ENCODE measurements at places on chromosomes 4 and X.

GRCh38 chr4:138894709-138895108 lies 120.9 kb upstream of the NOCT start:
- peak; percentile 92 for DNase-seq

GRCh38 chr4:137455647-137456321 lies 76.5 kb downstream of the PCDH18 start:
- DNase-seq: no peak

- peak; percentile 30 for DNase-seq
Observed at GRCh38 chr4:8410641-8411271, 29.8 kb downstream of the ACOX3 start.

DNA sequence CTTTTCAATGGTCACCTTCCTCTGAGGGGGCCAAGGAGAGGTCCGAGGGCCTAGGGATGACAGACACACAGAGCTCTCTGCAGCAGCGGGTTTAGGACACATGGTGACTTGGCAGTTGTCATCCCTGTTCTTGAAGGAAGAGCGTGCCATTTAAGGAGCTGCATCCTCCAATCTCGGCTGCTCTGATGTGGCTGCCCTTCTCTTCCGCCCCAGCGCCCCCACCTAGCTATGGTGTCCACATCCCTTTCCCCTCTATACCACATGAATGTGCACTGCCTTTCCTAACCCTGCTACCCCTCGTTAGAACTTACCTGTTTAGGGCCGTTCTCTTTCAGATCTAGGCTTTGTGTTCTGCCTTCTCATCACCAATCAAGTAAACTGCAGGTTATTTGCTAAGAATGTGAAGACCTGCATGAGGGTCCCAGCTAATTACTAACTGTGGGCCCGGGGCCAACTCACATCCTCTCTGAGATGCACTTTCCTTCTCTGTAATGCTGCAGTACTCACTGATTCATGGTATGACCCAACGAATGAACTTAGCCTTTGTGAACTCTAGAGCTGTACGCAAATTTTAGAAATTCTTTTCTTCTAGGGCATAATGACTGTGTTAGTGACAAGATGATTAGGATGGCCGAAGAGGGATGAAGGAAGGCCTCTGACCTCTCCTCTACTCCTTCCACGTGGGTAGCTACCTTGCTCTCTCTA lies 38.2 kb downstream of the CHST7 start:
- no peak for DNase-seq

GRCh38 chr4:31360786-31361185 lies 640.6 kb downstream of the PCDH7 start:
- DNase-seq: peak; percentile 55

DNA sequence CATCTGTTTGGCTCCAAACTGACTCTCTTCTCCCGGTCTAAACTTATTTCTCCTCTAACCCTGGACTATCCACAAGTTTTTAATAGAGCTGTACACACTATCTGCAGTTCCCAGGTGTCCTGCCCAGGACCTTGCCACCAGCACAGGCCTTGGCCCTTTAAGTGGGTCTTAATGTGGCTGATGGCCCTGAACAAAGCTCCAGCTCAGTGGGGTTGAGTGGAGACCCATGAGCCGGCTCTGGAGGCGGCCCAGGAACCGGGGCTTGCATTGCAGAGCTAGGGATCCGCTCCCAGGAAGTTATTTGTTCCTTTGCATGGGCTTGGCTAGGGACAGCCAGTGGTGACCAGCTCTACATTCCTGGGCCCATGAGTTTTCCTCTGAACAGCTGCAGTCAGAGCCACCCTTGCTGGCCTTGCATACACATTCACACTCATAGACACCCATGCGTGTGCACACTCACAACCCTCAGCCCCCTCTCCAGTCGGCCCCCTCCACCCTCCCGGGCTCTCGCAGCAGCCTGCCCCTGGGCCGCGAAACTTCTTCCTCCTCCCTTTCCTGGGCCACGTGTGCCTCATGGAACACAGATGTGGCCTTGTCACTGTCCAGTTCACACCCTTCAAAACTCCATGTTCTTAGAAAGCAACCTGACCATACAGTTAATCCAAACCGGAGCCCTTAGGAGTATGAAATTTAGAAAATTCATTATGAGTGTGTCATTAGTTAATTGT lies 58.2 kb downstream of the GPR143 start:
- DNase-seq: no peak

DNA sequence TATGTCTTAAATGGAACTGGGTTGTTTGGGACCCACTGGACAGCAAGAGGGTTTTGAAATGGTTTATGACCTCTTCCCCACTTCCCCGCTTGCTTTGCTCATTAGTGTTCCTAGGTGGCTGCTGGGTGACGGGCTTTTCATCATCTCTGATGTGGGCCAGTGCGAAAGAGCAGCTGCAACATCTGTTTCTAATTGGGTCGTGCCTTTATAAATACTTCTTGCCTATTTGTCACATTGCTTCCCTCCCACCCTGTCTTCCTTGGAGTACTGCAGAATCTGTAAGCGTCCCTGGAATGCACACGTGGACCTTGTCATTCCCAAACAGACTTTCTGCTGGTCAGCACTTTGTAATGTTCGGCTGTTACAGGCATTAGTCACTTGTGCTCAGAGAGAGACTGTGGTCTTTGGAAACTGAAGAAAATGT lies 35.2 kb downstream of the SEPTIN11 start:
- DNase-seq: peak; percentile 17

DNA sequence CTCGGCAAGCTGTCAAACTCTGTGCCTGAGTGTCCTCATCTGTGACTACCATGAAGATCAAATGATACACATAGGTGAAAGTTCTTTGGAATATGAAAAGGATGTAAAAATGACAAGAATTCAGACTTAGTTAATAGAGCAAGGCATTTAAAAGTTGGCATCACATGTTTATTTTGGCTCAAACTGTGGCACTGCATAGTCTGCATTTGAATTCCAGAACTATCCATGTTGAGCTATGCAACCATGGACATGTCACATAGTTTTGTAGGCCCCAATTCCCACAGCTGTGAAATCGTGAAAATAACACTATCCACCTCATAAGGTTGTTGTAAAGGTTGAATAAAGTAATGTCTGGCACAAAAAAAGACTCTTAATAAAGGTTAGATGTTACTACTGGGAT lies 33.9 kb downstream of the AFF2 start:
- no peak for DNase-seq
